ENCODE measurements at places on chromosomes 2 and 18.

DNA sequence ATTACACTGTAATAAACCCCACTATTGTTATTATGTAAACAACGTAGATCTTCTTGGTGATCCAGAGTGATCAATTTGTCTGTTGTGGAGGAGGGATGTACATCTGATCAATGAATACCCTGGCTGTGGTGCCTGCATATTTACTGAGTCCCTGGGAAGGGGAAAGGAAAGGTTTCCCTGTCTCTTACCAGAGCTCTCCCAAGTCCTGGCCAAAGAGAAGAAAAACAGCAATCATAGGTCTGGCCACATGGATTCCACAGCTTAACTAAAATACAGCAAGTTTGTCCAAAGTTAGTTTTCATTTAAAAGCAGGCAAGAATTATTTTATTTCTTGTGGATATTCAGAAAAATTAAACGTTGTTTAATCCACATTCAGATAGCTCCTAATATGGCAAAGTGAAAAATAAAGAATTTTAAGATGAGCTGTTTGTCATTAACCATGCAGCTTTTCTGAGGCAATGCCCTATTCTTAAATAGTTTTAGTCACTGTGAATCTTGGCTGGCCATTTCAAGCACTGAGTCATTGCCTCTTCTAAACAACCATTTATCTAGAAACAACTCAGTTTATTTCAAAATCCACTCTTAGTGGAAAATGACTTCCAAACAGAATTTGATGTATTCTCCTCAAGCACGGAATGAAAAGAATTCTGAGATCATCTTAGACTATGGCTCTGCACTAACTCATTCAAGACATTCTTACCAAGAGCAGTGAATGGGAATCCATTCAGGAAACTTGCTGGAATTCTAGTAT lies 1004.4 kb upstream of the CDH2 start:
- DNase-seq = no peak

GRCh38 chr2:46827274-46828134 lies 88.1 kb downstream of the MCFD2 start:
- DNase-seq = no peak

DNA sequence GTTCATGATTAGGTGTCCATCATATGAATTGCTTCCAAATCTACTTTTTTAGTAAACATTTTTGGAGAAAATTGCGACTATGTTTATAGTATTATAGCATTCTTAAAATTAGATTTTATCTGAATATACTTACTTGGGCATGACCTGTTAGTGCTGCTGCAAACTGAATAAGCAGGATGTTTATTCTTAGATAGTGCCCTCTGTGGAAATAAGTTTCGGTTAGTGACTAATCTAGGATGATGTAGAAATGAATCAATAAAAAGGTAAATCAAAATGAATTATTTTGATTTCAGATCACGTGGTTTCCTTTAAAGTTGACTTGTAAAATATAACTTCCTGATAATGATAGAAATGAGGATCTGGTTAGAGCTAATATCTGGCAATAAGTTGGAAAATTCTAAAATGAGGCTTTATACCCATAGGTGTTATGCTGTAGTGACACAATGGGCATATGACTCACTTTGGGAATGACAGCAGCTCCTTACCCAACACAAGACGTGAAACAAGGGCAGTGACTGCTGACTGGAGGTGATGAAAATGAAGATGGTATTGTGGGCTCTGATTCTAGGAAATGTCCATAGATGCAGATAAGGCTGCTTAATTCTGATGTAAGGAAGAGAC lies 165.8 kb upstream of the TCF4 start:
- no peak for DNase-seq

GRCh38 chr2:196939371-196939770 lies 12.9 kb upstream of the PGAP1 start:
- DNase-seq = no peak

DNA sequence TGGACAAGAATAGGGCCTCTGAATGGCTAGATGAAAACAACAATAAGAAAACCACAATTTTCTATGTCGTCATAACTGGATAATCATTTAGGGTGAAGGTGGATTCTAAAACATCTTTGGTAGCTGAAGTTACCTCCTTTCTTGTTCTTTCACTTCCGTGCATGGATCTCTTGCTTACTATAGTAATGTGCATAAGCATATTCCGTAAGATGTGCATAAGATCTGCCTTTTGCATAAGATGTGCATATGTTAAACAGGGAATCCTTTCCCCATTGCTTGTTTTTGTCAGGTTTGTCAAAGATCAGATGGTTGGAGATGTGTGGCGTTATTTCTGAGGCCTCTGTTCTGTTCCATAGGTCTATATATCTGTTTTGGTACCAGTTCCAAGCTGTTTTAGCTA lies 353.6 kb downstream of the MTX2 start:
- no peak for DNase-seq

- no peak for DNase-seq
Observed at GRCh38 chr2:231522418-231523180, 7.6 kb downstream of the NMUR1 start.

GRCh38 chr18:76827205-76828200 lies 5.1 kb downstream of the ZNF236 start:
- DNase-seq = no peak

DNA sequence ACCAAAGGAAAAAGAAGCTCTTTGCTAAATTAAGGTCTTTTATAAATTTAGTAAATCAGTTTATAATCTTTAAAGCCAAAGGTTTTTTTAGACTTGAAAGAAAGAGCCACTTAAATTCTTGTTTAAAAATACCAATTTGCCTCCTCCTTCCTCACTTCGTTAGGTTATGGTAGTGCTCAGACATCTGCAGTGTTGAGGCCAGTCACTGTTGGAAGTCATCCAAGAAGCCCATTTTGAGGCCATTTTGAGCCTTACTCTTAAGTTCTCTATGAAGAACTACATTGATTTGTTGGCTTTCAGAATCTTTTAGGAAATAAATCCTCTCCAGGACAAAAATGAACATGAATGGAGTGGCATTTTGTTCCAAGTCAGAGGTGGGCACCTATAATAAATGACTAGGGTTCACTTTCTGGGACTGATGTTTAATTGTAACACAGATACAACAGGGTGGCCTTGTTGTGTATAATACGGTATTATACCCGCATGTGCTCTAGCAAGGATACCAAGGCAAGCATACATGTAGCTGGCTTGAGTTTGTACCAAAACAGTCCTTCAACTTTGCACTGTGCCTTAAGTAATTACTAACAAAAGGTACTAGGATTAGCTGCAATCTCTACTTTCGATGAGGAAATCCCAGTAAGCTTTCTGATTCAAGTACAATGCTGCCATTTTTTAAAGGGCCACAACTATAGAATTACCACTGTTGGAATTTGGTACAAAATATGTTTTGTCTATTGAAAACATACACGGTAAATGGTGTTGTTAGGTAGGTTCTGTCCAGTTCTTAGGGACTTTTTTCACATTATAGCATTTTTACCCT lies 22.8 kb downstream of the SLC66A3 start:
- no peak for DNase-seq

DNA sequence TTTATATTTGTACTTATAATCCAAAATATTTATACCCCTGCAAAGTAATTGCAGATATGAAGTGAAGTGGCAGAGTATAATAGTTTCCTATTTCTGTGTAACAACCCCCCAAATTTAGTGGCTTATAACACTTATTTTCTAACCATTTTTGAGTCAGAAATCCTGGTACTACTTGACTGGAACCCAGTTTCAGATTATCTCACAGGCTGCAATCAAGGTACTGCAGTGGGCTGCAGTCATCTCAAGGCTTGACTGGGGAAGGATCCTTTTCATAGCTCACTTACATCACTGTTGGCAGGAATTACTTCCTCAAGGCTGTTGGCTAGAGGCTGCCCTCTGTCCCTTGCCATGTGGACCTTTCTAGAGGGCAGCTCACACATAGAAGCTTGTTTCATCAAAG lies 558.2 kb upstream of the PKDCC start:
- no peak for DNase-seq

DNA sequence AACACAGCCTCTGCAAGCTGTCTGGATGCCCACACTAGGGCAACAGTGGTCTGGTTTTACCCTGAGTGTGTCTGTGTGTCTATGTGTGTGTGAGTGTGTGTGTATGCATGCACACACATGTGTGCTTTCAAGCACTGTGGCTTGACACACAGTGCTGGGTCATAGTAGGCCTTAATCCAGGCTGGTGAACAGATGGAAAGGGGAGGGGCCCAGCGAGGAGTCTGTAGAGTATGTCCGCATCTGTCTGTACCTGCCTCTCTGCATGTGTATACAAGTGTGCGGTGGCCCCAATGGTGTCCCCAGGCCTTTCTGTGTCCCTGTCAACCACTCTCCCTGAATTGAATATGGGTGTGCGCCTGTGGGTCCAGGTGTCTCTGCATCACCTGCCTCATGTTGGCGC lies 9.3 kb upstream of the KCNIP3 start:
- DNase-seq = no peak

- DNase-seq = no peak
Observed at GRCh38 chr2:168751104-168751740, 51.2 kb upstream of the NOSTRIN start.

DNA sequence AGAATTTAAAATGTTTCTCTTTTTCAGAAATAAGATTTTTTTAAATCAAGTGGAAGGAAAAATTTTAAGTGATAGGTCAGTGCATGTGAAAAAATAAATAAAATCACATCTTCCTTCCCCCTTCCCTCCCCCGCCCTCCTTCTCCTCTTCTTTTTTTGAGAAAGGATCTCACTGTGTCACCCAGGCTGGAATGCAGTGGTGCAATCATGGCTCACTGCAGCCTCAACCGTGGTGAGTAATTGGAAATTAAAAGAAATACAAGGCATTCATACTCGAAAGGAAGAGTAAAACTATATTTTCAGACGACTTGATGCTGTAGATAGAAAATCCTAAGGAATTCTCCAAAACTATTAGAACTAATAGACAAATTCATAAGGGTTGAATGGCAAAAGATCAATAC lies 16.9 kb upstream of the CRACDL start:
- DNase-seq = no peak

GRCh38 chr2:73279852-73280251 lies 4.4 kb downstream of the FBXO41 start:
- no peak for DNase-seq

- no peak for DNase-seq
Observed at GRCh38 chr2:54321047-54321446, 65.0 kb upstream of the TSPYL6 start.

DNA sequence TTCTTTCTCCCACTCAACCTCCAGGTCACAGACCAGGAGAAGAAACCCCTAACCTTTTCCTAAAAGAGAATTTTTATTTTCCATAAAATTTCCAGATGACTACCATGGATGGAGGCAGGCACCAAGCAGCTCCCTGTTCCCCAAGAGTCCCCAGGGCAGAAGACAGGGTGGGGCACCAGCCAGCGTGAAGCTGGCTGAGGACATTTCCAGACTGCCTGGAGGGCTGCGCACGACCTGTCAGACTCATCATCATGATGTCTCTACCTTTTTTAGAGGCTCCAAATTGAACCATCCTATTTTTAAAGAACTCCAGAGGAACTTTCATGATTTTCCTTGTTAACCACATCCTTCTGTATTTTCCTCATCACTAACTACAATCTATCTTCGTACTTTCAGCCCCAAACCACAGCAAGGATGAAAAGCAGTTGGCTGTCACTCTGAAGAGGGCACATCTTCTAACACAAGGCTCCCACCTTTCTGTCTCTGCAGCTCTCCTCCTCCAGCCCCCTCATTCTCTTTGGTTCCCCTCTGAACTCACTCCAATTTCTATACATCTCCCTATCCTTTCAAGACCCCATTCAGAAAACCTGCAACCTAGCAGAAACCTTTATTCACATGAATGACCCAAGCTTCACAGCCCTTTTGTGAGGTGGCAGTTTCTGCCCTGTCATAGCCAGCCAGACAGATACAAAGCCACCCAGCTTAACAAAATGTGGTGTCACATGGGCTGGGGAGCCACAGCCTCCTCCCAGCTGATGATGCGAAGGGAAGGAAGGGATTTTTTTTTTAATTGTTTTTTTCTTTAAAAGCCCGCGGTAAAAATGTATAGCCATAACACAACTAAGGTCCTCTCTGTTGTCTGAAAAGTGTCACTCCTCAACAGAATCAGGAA lies 11.1 kb downstream of the AMMECR1L start:
- DNase-seq = no peak

DNA sequence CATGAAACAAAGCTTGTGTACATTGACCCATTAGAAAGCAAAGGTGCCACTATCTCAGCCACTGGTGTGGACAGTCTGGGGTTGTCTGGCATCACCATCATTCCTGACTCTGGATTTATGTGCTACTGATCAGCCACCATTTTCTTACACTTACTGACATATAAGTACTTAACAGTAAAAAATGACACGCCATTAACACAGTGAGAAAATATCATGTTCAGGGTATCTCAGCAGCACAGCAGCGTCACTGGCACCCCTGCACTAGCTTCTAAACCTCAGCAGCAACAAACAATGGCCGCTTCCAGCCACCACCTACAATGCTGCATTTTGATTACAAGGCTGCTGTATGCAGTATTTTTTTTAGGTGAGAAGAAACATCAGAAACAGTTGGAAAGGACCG lies 253.4 kb upstream of the HDAC4 start:
- no peak for DNase-seq

Measured in activated T-cell treated with anti-CD3 and anti-CD28 coated beads for 48 hours (primary cell).